ENCODE measurements at places on chromosomes 1 and 21.

- DNase-seq = no peak
These were observed 32.9 kb upstream of the JUN start for GRCh38 chr1:58816747-58817221.

DNA sequence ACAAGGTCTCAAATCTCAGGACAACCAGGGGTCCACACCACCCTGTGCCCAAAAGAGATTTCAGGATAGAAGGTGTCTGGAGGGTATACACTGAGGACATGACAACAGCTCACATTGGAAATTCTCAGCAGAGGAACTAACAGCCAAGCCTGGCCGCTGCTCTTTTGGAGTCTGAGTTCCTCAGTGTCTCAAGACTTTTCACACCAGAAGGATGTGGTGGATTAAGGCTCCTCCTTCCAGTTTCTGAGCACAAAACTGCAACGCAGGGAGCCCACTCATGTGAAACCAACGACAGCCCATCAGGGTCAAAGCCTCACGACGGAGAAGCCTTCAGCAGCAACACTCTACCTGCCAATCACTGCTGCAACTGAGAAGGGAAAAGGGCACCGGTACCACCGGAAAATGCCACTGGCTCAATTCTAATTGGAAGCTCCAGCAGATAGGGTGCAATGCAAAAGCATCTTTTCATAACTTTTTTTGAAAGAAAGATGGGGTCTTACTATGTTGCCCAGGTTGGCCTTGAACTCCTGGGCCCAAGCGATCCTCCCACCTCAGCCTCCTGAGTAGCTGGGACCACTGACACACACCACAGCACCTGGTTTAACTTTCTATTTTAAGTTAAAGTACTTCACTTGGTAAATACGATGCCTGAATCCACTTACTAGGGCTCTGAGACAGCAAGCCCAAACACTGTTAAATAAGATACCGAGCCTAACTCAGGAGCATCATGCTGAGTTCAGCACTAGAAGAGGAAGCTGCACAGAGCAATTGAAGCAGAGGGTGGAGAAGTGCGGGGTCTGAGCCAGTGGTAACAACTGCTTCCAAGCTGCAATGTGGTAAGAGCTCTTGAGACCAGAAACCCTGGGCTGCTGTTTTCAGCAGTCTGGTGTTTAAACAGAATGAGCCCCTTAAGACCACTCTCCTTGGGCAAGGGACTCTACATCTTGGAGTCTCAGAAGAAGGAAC, 7.8 kb downstream of the CAPZB start:
- DNase-seq = no peak

- no peak for DNase-seq
These were observed 17.0 kb downstream of the LHX4 start for GRCh38 chr1:180247061-180247460.

DNA sequence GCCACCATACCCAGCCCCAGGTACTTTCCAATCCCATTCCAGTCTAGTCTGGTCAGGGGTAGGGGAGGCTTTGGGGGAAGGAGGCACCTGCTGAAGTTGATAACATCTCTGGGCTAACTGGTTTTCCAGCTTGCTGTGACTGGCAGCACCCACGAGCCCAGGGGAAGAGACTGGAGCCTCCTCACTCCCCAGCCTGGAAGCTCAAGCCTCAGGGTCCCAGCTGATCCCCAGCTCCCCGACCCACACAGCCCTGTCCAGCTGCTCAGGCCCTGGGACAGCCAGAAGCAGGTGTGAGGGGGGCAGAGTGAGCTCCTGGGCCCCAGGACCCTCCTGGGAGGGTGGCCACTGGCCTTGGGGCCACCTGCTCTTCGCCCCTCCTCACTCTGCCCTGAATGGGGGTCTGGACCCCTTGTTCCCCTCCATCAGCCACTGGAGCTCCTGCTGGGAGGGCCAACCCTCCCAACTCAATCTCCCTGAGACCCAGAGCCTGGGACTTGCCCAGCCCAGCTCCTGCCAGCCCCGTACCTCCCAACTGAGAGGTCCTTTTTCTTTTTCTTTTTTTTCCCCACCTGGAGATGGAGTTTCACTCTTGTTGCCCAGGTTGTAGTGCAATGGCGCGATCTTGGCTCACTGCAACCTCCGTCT, 23.5 kb upstream of the RNU1-4 start:
- DNase-seq = no peak

DNA sequence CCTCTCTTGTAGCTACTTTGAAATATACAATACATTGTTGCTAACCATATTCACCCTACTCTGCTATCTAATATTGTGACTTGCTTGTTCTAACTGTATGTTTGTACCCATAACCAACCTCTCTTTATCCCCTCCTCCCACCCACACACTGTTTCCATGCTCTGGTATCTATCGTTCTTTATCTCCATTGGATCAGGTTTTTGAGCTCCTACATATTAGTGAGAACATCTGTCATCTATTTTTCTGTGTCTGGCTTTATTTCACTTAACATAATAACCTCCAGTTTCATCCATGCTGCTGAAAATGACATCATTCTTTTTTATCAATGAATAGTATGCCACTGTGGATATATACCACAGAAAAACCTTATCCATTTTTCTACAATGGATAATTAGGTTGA, 1230.1 kb downstream of the PLA2G4A start:
- no peak for DNase-seq

DNA sequence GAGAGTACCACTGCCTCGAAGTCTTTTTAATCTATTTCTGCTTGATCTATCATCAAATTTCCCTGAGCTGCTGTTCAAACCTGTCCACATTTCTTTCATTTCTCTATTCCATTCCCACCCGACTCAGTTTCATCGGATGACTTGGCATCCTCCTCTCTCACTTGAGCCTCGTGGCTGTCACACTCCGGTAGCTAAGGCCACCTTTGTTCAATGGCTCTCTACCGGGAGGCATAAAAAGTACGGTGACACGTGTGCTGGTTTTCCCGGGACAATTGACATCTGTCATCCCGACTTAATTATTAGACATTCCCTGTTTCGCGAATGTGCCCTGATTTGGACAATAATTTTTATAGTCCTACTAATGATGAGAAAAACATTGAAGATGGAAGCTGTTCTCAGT, 22.6 kb downstream of the MIS18A start:
- no peak for DNase-seq

DNA sequence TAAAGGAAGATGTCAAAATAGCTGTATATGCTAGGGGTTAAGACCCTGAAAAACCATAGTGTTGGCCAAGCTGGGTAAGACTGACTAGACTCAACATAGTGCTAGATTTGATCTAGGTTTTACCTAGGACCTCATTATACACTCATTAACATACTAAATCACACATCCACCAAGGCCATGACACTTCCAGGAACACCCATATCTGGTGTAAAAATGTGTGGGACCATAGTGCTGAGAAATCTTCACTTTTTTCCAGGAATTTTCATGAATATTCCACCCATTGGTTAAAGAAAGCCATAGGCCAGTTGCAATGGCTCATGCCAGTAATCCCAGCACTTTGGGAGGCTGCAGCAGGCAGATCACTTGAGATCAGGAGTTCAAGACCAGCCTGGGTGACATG, 34.0 kb upstream of the ACADM start:
- DNase-seq = no peak

- no peak for DNase-seq
These were observed 31.7 kb upstream of the TADA1 start for GRCh38 chr1:166907763-166908162.

- DNase-seq = no peak
These were observed 1.1 kb downstream of the MIA3 start for GRCh38 chr1:222618880-222619596.

DNA sequence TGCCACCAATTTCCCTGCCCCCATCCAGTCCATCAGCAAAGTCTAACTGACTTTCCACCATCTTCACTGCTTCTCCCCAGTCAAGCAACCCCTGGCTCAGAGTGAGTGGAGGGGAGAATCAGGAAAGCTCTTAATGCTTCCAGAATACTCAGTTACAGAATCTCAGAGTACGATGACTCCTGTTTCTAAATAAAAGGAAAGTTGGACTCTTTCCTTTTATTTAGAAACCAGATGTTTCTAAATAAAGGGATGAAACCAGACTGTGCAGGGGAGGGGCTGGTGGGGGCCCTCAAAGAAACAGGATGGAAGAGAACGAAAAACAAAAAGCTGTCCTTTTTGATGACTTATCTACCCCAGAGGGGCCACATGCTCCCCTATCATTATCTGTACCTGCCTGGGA, 85.2 kb upstream of the PPM1J start:
- no peak for DNase-seq

- DNase-seq = no peak
These were observed 29.1 kb downstream of the EVI5 start for GRCh38 chr1:92755541-92756461.

DNA sequence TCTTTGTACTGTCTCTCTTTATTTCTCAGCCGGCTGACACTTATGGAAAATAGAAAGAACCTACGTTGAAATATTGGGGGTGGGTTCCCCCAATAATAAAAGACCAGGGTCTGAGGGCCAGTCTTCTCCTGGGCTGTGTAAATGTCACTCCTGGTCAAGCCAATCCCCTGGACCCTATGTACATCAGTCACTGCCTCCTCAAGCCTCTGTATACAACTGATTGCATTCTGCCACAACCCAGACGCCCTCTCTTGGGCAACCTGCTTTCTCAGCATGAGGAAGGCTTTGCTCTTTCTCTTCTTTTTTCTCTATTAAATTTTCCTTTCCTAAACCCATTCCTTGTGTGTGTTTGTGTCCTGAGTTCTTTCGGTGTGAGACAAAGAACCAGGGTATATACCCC, 84.1 kb upstream of the SERBP1 start:
- no peak for DNase-seq

- DNase-seq = no peak
These were observed 697.9 kb downstream of the USP25 start for GRCh38 chr21:16427587-16428087.

- DNase-seq = no peak
These were observed 18.2 kb upstream of the MSTO1 start for GRCh38 chr1:155591770-155592169.

GRCh38 chr1:203104789-203105390, 19.1 kb upstream of the MYOG start:
- no peak for DNase-seq

GRCh38 chr1:77303387-77303786, 21.6 kb downstream of the AK5 start:
- no peak for DNase-seq

GRCh38 chr1:161958425-161958824, 65.2 kb downstream of the OLFML2B start:
- no peak for DNase-seq

DNA sequence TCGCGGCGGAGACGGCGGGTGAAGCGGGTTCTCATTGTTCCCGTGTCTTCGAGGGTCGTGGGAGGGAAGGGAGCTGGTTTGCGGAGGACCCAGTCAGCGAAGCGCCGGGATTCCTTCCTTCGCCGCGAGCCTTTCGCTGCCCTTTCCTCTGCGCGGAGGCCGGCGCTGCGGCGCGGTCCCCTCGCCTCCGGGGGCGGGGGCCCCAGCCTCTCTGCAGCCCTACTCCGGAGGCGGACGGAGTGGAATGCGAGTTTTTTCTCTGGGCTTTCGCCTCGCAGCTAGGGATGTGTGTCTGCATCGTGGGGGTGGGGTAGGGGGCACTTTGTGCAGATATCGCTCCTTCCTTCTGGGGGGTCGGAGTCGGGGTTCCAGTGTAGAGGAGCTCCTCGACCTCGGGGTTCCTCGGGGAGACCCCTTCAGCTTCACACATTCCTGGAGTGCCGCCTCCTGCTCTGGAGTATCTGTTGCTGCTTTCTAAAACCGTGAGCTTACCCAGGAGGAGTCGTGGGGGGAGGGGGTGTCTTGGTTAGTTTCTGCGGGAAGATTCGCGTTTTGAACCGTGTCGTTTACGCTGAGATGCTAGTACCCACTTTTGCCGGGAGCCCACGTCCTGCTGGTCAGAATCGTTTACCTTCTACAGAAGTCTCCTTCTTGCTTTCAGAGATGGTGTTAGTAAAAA, 595 bp downstream of the RNF2 start:
- no peak for DNase-seq

DNA sequence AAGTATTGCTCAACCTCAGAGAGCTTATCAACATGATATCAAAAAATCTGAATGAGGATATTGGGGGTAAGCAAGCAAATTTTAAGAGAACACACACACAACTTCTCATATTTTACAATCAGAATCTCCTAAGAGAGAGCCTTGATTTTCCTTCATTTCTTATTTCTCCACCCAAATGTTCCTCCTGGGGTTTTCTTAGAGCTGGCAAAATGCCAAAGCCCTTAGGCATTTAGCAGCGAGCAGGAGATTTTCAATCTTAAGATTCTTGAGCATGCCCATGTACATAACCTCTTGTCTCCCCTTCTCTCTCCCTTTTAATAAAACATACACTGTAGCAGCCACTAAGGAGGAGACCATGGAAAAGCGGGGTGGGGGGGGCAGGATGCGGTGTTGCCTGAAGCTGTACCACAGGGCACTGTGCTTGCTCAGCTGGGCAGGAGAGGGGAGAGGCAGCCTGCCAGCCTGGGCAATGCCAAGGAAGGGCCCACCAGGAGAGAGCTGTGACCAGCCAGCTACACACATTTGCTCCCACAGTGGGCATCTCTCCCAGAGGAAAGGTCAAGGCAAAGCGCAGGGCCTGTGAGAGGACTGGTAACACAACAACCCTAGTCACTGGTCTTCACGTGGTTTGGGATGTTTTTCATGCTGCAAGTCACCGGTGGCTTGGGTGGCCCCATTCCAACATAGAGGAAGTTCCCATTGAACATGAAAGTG, 4.3 kb downstream of the BRINP2 start:
- no peak for DNase-seq

DNA sequence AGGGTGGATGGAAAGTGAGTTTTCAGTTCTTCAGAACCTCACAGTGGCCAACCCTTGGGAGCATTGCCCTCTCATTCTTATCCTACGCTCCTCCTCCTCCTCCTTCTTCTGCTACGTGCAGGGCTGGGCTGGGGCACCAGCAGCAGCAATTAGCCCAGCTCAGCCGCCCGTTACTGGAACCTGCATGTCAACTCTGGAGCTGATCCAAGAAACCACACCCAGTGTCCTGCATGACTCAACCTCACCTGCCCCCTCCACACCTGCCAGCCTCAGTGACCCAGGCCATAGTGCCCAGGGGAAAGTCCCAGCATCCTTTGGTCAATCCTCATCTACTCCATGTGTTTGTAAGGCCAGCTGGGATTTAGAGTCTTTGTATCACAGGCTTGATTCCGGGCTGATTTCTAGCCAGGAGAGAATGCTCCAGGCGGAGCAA, 12.6 kb downstream of the ELF3 start:
- DNase-seq = no peak

GRCh38 chr1:41371630-41372599, 10.7 kb downstream of the FOXO6 start:
- no peak for DNase-seq

GRCh38 chr1:170214117-170215032, 68.6 kb downstream of the NTMT2 start:
- DNase-seq = no peak

DNA sequence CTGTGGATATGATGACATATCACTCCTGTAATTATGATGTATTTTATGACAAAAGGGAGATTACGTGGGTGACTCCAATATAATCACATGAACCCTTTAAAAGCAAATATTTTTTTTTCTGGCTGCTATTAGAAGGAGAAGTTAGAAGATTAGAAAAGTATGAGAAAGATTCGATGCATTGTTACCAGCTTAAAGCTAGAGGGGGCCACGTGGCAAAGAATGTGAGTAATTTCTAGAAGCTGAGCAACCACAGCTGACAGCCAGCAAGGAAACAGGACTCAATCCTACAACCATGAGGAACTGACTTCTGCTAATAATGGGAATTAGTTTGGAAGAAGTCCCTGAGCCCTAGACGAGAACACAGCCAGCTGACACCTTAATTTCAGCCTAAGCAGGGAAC, 56.3 kb upstream of the C1orf87 start:
- DNase-seq = no peak

GRCh38 chr1:101041300-101041699, 15.7 kb upstream of the DPH5 start:
- no peak for DNase-seq

Measured in activated CD4-positive, alpha-beta T cell treated with anti-CD3 and anti-CD28 coated beads for 1 hour (primary cell).